ENCODE measurements at places on chromosomes 3 and 15.

DNA sequence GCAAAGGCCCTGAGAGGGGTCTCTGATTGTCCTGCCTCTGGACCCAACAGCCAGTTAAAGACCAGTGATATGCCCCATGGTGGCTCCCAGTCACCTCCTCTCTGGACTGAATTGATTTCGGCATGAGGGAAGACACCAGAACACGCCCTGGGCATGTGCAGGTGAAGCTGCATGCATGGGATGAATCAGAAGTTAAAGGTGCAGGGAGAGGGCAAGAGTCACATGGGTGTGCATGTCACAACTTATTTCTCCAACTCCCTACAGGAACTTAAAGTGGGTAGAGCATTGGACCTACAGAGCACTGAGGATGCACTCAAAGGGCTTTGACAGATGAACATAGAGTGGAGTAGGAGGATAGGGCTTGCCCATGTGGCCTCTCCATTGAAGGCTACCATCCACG is 16.9 kb upstream of the RHCG start:
- DNase-seq: no peak

DNA sequence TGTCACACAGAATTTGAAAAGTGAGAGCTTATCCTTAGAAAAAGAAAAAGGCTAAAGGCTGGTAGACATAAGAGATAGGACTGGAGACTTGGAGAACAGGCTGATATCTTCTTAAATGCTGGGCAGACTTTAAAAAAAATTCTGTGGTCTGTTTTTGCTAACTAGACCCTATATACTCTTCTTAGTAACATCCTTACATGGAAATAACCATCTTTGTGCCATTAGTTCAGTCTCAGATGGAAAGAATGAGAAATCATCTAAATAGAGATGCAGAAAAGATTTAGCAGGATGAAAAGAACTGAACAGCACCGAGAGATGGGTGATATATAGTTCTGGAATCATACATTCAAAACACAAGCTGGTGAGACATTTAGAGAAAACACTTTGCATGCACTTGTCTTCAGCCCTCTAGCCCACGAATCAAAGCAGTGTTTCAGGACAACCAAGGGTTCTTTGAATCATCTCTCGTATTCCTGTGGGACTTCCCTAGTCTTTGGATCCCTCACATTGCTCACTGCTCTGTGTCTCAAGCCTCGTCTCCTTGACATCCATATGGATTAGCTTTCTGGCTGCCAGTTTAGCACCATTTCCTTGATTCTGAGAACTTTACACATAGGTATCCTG is 93.0 kb upstream of the LYSMD4 start:
- DNase-seq: no peak

DNA sequence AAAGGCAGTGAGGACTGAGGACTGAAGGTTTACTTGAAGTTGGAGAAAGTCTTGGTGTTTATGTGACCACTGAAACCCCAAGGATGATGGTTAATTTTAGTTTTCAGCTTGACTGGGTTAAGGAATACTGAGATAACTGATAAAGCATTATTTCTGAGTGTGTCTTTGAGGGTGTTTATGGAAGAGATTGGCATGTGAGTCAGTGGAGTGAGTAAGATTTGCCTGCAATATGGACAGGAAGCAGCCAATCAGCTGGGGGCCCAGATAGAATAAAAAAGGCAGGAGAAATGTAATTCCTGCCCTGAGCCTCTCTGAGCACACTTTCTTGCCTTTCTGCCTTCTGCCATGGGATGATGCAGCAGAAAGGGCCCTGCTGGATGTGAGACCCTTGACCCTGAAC is 92.4 kb downstream of the KBTBD8 start:
- no peak for DNase-seq

DNA sequence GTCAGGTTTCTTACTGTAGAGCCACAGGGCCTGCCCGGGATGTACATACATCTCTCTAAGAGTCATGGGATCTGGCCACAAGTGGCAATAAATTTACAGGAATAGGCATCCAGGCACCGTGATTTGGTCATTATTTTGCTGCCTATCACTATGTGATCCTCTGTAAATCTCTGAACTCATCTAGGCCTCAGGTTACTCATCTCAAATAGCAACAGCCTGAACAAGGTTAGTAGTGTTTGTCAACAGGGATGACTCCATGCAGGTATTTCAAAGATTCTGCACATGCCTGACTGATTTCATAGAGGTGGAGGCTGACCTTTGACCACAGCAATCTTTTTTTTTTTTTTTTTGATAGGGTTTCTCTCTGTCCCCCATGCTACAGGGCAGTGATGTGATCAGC is 88.8 kb upstream of the TBL1XR1 start:
- no peak for DNase-seq

GRCh38 chr3:171115667-171116066 is 89.1 kb upstream of the SLC2A2 start:
- DNase-seq: no peak

GRCh38 chr3:185820973-185821758 is 3.7 kb downstream of the IGF2BP2 start:
- no peak for DNase-seq

- DNase-seq: no peak
Observed at GRCh38 chr15:77803487-77803886, 170.8 kb upstream of the LINGO1 start.

DNA sequence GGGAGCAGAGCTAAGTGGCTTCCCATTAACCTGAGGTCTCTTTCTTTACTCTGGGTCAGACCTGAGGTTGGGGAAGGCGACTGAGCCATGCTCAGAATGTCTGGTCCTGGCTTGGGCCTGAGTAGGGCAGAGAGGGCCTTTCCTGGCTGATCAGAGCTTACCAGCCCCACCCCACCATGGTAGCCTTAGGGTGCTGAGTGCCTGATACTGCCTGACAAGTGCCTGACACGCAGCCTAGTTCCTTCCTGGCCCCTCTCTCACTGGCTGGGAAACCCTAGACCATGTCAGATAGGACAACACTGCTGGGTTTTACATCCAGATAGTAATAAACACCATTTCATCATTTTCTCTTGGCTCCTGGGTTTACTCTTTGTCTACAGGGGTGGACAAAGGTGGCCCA is 25.8 kb upstream of the DOCK3 start:
- DNase-seq: no peak

- no peak for DNase-seq
Observed at GRCh38 chr15:61890106-61890505, 170.1 kb downstream of the VPS13C start.

DNA sequence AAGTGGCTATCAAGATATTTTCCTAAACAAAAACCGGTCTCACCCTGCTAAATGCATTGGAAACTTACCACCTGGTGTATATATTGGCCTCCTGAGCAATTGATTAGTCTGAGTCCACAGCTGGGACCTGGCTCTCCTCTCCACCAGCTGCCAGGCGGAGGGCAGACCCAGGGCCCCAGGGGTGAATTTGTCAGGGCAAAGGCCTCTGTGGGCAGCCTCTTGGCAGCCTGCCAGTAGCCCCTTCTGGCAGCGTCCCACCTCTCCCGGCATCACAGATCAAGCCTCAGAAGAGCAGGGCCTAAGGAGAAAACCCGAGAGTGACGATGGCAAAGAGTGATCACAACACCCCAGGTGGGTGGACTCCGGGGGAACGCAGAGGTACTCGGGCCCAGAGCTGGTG is 43.0 kb upstream of the IDH2 start:
- DNase-seq: no peak

DNA sequence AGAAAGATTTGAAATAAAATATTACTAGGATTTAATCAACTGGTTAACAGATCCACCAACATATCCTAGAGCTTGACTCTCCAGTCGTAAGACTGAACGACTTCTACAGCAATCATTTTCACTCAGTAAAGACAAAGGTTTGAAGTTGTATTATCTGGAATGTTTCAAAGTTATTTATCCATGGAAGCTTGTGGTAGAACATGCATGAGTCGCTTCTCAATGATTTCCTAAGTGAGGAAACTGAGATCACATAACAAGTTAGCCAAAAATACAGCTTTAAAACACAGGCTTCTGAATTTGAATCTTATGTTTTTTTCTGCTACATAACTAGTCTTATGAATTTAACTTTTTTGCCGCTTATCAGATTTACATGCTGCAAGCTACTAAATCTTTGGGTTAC is 241.8 kb downstream of the FOXP1 start:
- no peak for DNase-seq

DNA sequence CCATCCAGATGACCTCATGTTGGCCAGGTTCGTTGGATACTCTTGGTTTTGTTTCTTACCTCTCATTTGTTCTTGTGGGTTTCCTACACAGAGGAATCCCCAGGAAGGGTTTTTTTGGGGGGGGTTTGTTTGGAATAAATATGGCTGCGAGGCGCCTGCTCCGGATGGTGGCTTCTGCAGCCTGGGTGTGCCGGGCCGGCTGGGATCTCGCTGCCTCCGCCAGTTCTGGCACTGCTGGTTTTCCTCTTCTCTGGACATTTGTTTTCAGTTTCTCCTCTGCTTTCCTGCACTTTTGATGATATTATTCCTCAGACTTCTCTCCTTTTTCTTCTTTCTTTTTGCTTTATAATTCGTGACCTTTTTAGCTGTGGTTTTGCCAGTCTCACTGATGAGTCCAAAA is 187.4 kb downstream of the OR4M2 start:
- DNase-seq: no peak

- no peak for DNase-seq
Observed at GRCh38 chr3:60250206-60250605, 1001.0 kb downstream of the FHIT start.

- no peak for DNase-seq
Observed at GRCh38 chr3:187735383-187735782, 9.9 kb downstream of the BCL6 start.

DNA sequence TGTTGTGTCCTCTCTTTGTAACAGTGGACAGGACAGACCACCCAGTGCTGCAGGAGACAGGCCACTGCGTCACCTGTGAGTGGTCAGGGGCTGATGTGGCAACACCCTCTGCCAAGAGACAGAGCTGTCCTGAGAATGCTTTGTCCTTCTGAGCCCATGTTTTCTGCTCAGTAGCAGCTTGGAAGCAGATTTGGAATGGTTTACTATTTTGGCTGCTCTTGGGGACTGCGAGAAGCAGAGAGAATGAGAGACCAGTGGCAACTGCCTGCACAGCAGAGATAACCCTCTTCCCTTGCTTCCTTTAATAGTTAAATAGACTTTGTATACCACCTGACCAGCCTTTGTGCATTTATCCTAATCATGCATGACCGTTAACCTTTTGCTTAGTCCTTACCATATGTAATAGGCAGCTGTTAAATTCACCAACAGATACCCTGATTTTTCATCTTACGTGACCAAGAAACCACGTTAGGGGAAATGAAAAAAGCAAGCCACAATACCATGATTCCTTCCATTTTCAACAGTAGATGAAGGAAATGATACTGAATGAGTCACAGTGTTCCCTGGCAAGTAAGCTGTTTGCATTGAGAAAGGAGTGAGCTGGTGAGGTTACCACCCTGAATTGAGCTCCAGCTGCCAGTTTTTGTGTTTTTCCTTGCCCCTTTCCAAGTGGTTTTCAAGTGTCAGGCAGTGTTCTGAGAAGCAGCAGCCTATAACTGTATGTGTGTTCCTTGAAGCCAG is 35.5 kb downstream of the B3GALNT1 start:
- DNase-seq: no peak

- DNase-seq: no peak
Observed at GRCh38 chr3:141542989-141543388, 56.2 kb downstream of the RASA2 start.

- no peak for DNase-seq
Observed at GRCh38 chr3:190701096-190701532, 161.4 kb downstream of the GMNC start.

DNA sequence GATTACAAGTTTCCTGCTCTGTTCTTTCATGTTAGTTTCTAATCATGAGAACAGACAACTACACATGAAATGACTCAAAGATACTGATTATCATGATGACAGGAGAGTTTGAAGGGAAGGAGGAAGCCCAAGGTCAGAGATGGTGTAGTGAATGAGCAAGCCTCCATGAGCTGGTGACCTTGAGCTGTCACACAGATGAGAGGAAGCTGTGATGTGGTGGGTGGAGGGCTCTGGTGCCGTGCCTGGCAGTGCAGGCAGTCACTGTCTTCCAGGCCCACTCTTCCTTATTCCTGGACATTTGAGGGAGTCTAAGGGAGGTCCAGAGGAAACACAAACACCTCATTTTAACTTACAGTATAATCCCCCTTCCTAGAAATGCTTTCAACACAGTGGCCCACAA is 133.4 kb upstream of the ROPN1 start:
- no peak for DNase-seq

DNA sequence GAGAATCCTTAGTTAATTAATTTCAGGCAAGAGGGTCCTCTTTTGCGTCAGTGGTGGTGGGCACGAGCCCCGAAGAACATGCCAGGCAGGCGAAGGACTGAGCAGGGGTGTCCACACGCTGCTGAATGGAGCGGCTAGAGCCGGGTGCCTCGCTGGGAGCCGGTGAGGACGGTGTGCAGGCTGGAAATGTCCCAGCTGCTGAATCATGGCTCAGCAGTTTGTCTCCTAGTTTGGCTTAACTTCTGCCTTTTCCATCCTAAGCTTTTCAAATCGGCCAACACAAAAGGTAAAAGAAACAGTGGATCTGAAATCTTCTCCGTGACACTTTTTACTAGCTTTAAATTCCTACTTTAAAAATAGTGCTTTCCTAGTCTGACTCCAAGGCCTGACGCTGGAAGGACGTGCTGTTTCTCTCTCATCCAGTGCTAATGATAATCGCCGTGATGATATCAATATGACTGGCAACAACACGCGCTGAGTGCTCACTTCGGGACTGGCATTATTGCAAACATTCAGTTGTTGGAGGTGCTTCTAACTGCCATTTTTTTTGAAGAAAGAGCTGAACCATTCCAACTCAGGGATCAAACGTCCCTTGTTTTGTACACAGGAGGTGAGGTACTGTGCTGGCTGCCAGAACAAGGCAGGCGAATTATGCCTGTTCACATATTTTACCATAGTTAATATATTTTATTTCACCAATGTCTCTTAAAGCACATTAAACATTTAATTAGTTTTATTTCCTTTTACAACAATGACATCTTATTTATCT is 19.8 kb downstream of the PCSK6 start:
- no peak for DNase-seq

GRCh38 chr15:43939070-43939469 is 112.3 kb downstream of the WDR76 start:
- no peak for DNase-seq

DNA sequence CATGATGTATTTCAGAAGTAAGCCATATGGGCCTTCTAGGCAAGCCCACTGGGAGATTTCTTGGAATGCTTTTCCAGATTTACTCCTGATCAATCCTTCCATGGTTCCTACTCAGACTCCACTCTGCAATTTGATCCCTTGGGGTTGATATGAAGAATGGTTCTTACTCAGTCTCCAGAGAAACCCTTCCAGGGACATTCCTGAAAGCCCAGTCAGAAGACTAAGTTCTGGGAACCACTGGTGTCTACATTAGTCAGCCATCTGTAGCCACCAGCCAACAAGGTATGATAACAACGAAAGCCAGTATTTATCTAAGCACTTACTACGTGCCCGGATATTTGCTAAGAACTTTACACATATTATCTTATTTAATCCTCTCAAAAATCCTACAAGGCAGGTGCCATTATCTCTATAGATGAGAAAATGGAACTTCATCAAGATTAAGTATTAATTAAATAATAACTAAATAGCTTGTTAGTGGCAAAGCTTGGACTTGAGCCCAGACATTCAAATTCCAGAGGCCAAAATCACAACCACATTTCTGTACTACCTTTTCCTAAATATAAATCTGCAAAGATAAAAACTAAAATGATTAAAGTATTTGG is 32.7 kb downstream of the ZNF385D start:
- DNase-seq: no peak

Data from T-helper 9 cell (primary cell).